ENCODE measurements at places on chromosomes 7 and 10.

DNA sequence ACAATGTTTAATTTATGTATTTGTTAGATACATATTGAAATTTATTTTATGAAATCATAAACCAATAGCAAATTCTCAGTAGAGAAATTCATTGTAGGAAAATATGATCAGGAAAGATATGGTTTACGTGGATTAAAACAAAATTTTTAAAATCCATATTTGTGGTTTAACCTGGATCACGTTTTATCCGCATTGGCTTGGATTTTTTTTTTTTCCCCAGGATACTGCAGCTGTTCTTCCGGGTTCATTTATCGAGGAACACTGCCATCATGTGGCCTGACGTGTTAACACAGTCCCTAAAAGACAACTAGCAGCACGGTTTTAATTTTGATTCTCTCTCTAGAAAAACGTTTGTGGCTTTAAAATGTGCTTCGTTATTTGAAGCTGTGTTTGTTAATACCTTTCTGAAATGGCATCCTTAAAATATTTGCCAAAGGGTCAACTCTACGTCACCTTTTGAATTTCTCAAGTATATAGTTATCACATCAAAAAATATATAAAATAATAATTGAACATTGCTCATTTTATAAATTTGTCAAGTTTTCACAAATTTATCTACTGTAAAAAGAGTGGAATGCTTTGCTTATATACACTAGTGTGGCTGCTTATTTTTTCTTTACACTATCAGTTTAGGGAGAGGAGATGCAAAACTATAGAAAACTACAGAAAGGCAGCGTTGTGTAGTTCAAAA lies 8.7 kb upstream of the ASB4 start:
- peak; percentile 2 for DNase-seq

- DNase-seq = no peak
Observed at GRCh38 chr10:92550924-92551323, 23.0 kb downstream of the IDE start.

GRCh38 chr10:103692952-103693811 lies 162.2 kb downstream of the SH3PXD2A start:
- no peak for DNase-seq

DNA sequence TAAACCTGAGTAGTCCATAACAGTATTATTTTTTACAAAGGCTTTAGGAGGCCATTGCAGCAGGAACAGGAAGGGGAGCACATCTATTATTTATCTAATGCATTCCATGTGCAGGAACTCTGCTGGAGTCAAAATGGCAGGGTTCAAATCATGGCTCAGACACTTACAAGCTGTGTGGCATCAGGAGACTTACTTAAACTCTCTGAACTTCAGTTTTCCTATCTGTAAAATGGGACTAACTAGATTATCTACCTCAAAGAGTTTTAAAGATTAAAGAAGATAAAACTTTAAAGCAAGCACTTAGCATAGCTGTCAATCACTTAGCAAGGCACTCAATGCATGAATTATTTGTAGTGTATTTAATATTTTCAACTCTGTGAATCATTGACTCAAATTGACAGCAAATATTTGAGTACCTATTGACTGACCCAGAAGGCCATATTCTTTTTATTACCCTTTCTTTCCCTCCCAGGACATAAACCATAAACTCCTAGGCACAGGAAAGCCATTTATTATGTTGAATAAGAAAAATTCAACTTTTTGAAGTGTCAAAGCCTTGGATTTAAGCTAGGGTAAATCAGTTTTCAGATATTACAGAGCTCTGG lies 115.8 kb upstream of the FAM204A start:
- DNase-seq = no peak

GRCh38 chr7:132891554-132891953 lies 190.3 kb downstream of the CHCHD3 start:
- DNase-seq = no peak

GRCh38 chr10:123229927-123230630 lies 75.9 kb downstream of the BUB3 start:
- DNase-seq = no peak

DNA sequence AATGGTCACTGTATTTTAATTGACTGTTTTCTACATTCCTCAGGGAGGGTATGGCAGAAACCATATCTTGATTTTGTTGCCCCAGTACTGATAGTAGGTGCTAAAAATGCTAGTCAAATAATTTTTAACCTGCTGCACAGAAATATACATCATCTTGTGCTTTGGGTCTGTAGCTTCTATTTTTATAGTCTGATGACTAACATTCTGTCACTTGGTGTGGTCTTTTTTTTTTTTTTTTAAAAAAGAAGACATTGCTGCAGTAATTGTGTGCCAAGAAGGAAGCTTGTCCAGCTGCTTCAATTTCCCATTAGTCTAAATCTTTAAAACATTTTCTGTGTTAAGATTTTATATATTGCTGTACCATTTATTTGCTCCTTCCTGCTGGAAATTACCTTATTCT lies 83.6 kb downstream of the ICA1 start:
- no peak for DNase-seq

DNA sequence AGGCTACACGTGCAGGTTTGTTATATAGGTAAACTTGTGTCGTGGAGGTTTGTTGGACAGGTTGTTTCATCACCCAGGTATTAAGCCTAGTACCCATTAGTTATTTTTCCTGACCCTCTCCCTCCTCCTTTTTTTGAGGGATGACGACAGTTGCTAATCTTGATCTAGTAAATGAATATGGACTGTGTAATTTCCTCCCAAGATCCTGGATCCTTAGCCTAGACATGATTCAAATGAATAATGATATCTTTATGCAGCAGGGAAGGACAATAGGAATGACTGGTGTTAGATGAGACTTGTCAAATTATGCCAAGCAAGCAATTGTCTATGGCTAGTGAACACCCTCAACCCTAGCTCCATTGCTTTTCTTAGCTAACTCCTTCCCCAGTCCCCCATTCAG lies 156.2 kb downstream of the PLPP4 start:
- no peak for DNase-seq

DNA sequence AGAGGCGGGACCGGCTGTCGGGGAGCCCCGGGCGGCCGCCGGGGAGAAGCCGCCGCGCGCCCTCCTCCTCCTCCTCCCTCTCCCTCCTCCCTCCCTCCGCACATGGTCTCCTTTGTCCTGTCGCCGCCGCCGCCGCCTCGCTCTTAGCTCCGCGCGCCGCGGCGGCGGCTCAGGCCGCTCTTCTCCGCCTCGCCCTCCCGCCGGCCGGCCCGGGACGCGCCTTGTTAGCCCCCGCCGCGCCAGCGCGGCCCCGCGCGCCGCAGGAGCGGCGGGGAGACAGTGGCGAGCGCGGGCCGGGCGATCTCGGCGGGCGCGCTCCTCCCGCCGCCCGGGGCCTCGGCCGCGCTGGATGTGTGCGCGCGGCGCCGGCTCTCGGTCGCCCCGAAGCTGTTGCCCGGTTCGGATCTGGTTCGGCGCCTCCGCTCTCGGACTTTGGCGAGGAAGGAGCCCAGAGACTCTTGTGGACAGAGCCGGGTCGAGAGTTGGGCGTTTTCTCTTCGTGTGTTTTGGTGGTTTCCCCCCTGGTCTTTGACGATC lies 437.4 kb upstream of the GALNT17 start:
- no peak for DNase-seq

Measured in activated naive CD4-positive, alpha-beta T cell (primary cell).